ENCODE measurements at places on chromosomes 5 and 9. TPM values are rescaled to one million over a fixed set of nuclear protein-coding genes. Genes with fewer than 3 reads are reported as not detected.
A peak's percentile ranks its signal among the peaks of the same experiment; 100 is the strongest.

The GPR150 gene
- total RNA-seq, result 0.16 TPM

The PTGDS gene
- total RNA-seq, result 236 TPM

The DOCK8 gene
- 46.5 TPM for total RNA-seq

The CAMLG gene
- 22.9 TPM for total RNA-seq

The HNRNPK gene
- 483 TPM for total RNA-seq

The SV2C gene
- total RNA-seq, result 0.13 TPM

- H3K27me3 ChIP-seq, result no peaks in the 10 kb centered on the region
- DNase-seq, result no peak
- no peaks in the 10 kb centered on the region for H3K36me3 ChIP-seq
- H3K4me1 ChIP-seq, result peaks cover 7% of the 10 kb centered on the region
- no peak overlapping the region for H3K4me3 ChIP-seq
Measured at GRCh38 chr5:151703227-151703626, 16.5 kb upstream of the SPARC start.

GRCh38 chr5:173296737-173297676 lies 31.2 kb downstream of the STC2 start:
- no peaks in the 10 kb centered on the region for H3K36me3 ChIP-seq
- H3K4me1 ChIP-seq, result peaks cover 14% of the 10 kb centered on the region
- DNase-seq, result no peak
- H3K27me3 ChIP-seq, result no peaks in the 10 kb centered on the region
- H3K27ac ChIP-seq, result no peak overlapping the region

- H3K27ac ChIP-seq, result no peak overlapping the region
- H3K4me1 ChIP-seq, result peaks cover 5% of the 10 kb centered on the region
- DNase-seq, result peak; percentile 83
- no peaks in the 10 kb centered on the region for H3K36me3 ChIP-seq
- H3K27me3 ChIP-seq, result no peaks in the 10 kb centered on the region
- H3K4me3 ChIP-seq, result no peak overlapping the region
Measured at GRCh38 chr5:102713682-102714231, 41.3 kb upstream of the PAM start.

DNA sequence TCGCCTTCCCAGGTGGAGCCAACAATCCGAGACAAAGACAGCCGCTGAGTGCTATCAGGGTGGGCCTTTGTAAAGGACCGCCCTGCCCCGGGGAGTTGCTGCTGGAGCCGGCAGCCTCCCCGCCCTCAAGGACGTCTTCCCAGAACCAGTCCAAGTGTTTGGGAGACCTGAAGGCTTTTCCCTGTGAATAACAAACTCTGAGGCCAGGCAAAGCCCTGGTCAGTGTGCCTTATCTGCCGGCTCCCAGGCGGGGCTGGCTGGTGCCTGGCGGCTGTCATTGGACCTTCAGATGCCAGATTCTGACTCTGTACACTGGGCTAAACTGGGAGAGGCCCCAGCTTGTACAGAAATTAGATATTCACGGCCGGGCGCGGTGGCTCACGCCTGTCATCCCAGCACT lies 2.1 kb downstream of the SLC9A3 start:
- H3K27me3 ChIP-seq, result peaks cover 12% of the 10 kb centered on the region
- DNase-seq, result no peak
- H3K36me3 ChIP-seq, result no peaks in the 10 kb centered on the region
- no peak overlapping the region for H3K27ac ChIP-seq
- peaks cover 4% of the 10 kb centered on the region for H3K4me1 ChIP-seq

DNA sequence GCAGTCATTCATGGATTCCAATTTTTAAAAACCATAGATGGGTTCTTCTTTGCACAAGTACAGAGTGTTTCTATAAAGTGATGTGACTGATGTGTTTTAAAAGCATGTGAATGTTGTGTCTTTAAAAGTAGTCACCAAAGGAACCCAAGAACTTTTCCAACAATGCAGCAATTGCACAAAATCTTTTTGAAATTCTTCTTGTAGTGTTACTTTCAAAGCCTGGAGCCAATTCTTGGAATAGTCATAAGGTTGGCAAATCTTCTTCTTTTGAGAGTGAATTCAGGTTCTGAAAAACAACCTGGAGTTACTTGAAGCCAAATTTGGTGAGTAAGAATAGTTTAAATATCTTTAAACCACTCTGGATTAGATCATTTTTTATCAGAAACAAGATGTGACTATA lies 10.5 kb downstream of the GRAMD2B start:
- no peak overlapping the region for H3K4me3 ChIP-seq
- peaks cover 5% of the 10 kb centered on the region for H3K36me3 ChIP-seq
- H3K4me1 ChIP-seq, result no peaks in the 10 kb centered on the region
- no peak overlapping the region for H3K27ac ChIP-seq
- no peaks in the 10 kb centered on the region for H3K27me3 ChIP-seq

- no peaks in the 10 kb centered on the region for H3K4me1 ChIP-seq
- DNase-seq, result no peak
- no peak overlapping the region for H3K4me3 ChIP-seq
Measured at GRCh38 chr5:97508864-97509263, 325.8 kb upstream of the RIOK2 start.

GRCh38 chr5:57175551-57176309 lies 1.9 kb downstream of the GPBP1 start:
- peak; percentile 29 for DNase-seq
- no peaks in the 10 kb centered on the region for H3K27me3 ChIP-seq
- peak overlapping the region; percentile 87 for H3K4me3 ChIP-seq
- H3K36me3 ChIP-seq, result no peaks in the 10 kb centered on the region

DNA sequence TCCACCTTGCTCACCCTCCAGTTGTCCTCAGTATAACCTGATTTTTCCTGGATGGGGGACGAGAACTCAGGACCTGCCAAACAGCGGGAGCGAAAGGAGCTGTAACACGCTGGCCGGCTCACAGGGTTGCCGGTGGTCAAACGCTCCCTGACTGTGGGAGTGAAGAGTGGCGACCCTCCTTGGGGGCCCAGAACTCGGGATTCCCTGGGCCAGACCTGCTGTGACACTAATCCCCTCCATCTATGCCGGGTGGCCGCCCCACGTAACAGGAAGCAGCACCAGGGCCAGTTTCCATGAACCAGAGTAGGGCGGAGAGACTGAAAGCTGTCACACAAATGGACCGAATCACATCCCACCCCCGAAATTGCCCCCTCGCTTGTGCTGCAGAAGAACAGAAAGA lies 1809.2 kb upstream of the ACO1 start:
- no peaks in the 10 kb centered on the region for H3K36me3 ChIP-seq
- H3K4me1 ChIP-seq, result no peaks in the 10 kb centered on the region
- H3K27me3 ChIP-seq, result no peaks in the 10 kb centered on the region
- no peak overlapping the region for H3K27ac ChIP-seq
- no peak overlapping the region for H3K4me3 ChIP-seq
- DNase-seq, result no peak

- H3K4me1 ChIP-seq, result no peaks in the 10 kb centered on the region
- no peak overlapping the region for H3K27ac ChIP-seq
- no peaks in the 10 kb centered on the region for H3K36me3 ChIP-seq
- DNase-seq, result no peak
- H3K4me3 ChIP-seq, result no peak overlapping the region
- H3K27me3 ChIP-seq, result no peaks in the 10 kb centered on the region
Measured at GRCh38 chr5:169764018-169764378, 126.9 kb downstream of the DOCK2 start.

Measured in kidney (tissue), 22 donors.